ENCODE measurements at places on chromosomes 2 and 18. TPM values are rescaled to one million over a fixed set of nuclear protein-coding genes. Genes with fewer than 3 reads are reported as not detected.

The ARHGAP15 gene
- 2.6 TPM for polyA plus RNA-seq

The CNDP1 gene
- polyA plus RNA-seq = 2.3 TPM

The MRO gene
- 0.71 TPM for polyA plus RNA-seq

The PLEK gene
- 0.19 TPM for polyA plus RNA-seq

The CCDC68 gene
- not detected for polyA plus RNA-seq

The SOX11 gene
- polyA plus RNA-seq = 0.60 TPM

The PLGLB1 gene
- 7.0 TPM for polyA plus RNA-seq

The TLX2 gene
- not detected for polyA plus RNA-seq

The TUBA4B gene
- polyA plus RNA-seq = not detected

All from Purkinje cell (primary cell).